ENCODE measurements at places on chromosomes 16 and 17.

GRCh38 chr17:20063665-20064648 is 54.8 kb downstream of the SPECC1 start:
- peak; percentile 74 for DNase-seq

- no peak for DNase-seq
Observed at GRCh38 chr16:49405123-49405522, 31.5 kb downstream of the C16orf78 start.

GRCh38 chr17:50556803-50557202 is 3.7 kb upstream of the CACNA1G start:
- DNase-seq = no peak

DNA sequence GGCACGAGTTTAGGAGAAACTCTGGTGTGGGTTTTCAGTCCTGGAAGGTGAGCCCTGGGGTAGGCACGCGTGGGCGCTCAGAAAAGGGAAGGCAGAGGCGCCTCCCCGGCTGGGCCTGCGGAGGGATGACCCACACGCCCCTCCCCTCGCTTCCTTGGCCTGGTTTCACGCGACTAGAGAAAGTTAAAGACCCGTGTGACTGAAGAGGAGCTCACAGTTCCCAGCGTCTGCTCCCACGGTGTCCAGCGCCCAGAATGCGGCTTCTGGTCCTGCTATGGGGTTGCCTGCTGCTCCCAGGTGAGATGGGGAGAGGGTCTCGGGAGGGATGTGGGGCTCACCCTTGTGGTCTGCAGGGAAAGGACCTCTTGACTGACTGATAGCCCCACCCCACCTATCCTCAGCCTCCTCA is at the start of gene CD300LG:
TSS of gene CD300LG (plus strand) at position 214 of the 409 bp plus-strand sequence. CDS start at position 255, 41 bp downstream.
- no peak for DNase-seq

GRCh38 chr16:83923581-83924365 is 24.9 kb downstream of the MLYCD start:
- DNase-seq = no peak
